ENCODE measurements at places on chromosomes 3 and 15. TPM values are rescaled to one million over a fixed set of nuclear protein-coding genes. Genes with fewer than 3 reads are reported as not detected.

Gene GCSAM
- total RNA-seq = not detected

- DNase-seq = no peak
Measured at GRCh38 chr3:128381609-128382008, 85.1 kb downstream of the DNAJB8 start.

DNA sequence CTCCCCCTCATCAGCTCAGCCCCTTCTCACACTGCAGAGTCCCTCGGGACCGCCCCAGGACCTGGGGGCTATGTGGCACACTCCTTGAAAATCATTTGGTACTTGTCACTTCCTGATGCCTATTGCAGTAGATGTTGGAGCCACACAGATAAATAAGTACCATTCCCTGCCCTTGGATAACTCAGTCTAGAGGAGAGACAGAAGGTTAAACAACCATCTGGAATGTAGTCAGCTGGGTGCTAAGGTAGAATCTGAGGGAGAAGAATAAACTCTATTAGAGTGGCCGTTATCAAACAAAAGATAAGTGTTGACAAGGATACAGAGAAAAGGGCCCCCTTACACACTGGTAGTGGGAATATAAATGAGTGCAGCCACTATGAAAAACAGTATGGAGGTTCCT lies 112.3 kb upstream of the NR2E3 start:
- DNase-seq = no peak

GRCh38 chr15:28105793-28106192 lies 6.7 kb upstream of the OCA2 start:
- no peak for DNase-seq

DNA sequence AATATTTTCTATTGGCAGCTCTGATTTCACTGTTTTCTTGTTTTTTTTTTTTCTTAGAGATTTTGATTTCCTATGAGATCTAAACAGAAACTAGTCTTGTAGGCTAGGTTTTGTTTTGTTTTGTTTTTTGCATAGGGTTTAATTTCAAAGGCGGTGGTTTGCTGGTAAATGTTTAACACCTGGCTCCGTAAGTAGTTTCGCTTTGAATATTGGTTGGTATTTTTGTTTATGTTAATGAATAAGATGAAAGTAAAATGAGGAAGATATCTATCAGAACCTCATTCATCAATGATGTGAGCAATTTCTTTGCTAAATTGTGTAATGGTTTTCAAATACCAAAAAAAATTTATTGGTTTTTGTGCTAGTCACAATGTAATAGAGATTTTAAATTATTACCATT lies 39.7 kb upstream of the TM4SF1 start:
- no peak for DNase-seq

DNA sequence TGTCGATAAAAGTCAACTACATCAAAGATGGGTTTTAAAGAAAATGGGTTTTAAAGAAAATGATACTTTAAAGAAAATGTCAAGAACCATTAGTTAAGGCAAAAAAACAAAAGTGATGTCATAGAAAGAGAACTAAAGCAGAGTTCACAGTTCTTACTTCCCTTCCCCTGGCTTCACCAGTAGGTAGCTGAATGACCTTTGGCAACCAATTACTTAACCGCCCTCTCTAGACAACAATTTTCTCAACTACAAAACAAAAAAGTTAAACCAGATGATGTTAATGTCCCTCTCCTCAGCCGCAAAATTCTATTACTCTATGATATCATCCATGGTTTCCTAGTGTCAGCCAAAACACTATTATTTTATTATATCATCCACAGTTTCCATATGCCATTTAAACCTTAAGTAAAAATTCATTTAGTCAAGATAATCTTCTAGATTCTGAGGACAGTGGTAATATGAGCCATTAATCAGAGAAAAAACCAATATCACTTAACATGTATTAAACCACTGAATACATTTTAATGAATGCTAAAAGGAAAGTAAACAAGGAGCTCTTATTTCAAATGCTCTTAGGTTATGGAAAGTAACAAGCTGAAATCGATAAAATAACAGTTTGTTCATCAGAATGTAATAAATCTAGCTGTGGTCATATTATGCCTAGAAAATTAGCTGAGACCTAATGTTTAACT lies 13.1 kb downstream of the RYK start:
- no peak for DNase-seq

DNA sequence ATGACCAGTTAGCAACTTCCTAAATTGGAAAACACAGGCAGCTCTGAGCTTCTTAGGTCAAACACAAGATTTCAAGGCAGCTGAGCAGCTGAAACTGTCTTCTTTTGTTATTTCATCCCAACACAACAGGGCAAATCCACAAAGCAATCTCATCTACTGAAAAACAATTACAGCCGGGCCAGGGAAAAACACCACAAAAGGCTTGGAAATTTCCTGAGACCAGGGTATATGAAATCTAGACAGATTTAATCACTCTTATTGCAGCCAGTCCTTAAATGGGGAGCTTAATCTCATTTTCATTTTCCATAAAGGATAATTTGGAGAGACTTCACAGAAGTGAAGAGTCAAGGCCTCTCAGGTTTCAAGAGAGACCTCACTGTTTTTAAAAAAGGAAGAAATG lies 181.8 kb downstream of the SSR3 start:
- DNase-seq = no peak
